ENCODE measurements at places on chromosomes 3 and 15.

DNA sequence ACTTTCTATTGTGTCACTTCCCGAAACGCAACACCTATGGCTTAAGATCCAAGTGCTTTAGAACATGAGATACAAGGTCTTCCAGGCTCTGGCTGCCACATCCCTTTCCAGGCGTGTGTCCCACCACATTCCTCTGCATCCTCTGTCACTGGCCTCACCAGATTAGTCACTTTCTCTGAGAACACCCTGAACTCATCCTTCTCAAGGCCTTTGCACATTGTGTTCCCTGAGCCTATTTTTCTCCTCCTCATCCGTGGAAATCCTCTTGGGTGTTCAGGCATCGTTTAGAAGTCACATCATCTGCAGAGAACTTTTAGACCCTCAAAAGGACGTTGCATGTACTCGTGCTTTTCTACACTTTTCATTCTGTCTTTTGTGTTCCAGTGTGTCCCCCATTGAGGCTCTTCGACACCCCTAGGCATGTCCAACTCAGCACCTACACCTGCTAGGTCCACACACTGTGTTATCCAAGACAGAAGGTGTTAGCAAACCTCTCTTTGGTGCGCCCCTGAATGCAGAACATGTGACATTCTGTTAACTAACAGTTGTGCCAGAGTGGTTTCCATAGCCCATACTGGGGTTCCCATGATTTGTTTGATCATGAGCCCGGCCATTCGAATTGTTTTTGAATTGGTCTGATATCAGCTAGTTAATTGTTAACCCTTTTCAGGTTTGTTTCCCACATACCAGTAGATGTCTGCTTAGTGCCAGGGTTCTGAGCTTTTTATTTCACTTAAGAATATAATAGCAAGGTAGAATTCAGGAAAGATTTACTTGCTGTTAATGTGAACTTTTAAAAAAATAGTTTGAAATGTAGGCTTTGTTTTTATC is 67.2 kb downstream of the LPP start:
- no peak for DNase-seq

DNA sequence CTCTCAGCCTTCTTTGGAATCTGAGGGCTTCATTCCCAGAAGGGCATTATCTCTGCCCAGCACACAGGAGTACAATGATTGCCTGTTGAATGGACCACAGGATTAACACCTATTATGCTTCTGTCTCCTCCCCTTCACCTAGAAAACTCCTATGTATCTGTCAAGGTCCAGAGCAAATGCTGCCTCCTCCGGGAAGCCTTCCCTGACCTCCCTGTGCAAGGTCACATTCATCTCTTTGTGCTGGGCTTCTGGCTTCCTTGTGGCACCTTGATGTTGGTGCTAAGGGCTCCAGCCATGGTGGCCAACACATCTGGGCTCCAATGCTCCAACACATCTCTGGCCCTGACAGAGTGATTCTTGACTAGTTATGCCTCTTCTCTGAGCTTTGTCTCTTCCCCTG is 49.9 kb upstream of the ATP2B2 start:
- no peak for DNase-seq

GRCh38 chr15:27254801-27255200 is 283.8 kb downstream of the GABRG3 start:
- DNase-seq: no peak

- DNase-seq: no peak
Observed at GRCh38 chr3:11536132-11536935, 107.4 kb downstream of the VGLL4 start.

GRCh38 chr15:81321667-81322066 is 2.3 kb downstream of the STARD5 start:
- DNase-seq: no peak
